ENCODE measurements at places on chromosomes 5 and 9.

DNA sequence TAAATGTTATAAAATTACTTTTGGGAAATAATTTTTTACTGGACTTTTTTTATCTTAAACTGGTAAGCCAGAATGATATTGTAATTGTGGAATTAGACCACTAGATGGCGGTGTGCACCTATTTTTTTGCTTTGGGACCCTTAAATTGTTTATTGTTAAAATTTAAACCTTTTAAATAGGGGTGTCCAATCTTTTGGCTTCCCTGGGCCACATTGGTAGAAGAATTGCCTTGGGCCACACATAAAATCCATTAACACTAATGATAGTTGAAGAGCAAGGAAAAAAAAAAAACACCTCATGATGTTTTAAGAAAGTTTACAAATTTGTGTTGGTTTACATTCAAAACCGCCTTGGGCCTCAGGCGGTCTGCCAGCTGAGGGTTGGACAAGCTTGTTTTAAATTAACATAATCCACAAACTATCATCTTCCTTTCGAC is 28.4 kb upstream of the GADD45G start:
- DNase-seq, result no peak

- no peak for DNase-seq
Observed at GRCh38 chr9:79685577-79685976, 113.8 kb downstream of the TLE4 start.

DNA sequence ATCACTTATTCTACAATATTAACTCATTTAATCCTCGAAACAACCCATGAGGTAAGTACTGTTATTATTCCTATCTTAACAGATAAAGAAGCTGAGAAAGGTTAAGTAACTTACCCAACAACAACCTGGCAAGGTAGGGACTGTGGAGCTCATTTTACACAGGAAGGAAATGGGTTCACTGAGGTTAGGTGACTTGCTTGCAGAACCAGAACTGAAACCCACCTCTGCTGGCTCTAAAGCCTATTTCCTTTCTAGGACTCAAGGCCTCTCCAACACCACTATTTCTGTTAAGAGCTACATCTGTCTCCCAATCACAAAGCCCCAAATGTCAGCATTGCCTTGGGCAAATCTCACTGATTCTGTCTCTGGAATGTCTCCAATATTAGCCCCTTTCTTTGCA is 38.9 kb upstream of the IFNK start:
- no peak for DNase-seq

DNA sequence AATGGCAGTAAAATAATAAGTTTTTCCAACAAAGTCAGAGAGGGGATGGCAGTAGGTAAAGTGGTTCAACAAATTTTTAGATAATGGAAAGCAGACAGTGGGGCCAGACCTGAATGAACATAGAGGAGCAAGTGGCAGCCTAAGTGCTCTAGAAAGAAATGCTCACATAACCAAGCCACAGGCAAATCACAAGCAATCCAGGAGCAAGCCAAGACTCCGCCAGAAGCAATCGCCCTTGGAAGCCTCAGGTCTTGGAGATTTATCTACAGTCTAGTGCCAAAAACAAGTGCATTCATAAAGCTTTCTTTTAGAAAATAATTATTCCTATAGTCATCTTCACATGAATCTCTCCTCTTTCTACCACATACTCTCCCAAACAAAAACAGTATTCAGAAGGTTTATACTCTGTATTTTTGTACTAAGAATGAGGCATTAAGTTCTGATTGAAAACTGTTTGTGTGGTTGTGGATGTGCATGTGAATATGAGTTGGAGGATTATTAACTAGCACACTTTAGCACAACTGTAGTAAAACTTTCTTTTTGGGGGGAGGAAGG is 375.5 kb downstream of the CDH9 start:
- no peak for DNase-seq

GRCh38 chr9:75896193-75896592 is 5.7 kb downstream of the PCSK5 start:
- no peak for DNase-seq

- DNase-seq, result no peak
Observed at GRCh38 chr5:98401656-98402055, 371.8 kb upstream of the RGMB start.

DNA sequence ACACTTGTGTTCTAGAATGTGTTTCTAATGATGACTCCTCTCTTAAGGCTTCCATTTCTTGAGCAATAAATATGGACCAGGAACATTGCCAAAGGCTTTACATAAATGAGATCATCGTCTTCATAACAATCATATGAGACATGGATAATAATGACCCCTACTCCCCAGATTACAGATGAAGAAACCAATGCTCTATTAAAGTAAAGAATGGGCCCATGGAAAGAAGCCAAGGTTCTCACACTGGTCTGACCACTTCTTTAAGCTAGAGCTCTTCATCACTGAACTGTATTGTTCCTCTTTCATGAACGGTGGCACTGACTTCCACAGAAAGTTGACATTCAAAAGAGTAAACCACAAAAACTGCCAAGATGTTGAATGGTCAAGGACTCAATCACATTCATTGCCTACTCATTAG is 65.3 kb downstream of the MARCHF3 start:
- DNase-seq, result no peak

DNA sequence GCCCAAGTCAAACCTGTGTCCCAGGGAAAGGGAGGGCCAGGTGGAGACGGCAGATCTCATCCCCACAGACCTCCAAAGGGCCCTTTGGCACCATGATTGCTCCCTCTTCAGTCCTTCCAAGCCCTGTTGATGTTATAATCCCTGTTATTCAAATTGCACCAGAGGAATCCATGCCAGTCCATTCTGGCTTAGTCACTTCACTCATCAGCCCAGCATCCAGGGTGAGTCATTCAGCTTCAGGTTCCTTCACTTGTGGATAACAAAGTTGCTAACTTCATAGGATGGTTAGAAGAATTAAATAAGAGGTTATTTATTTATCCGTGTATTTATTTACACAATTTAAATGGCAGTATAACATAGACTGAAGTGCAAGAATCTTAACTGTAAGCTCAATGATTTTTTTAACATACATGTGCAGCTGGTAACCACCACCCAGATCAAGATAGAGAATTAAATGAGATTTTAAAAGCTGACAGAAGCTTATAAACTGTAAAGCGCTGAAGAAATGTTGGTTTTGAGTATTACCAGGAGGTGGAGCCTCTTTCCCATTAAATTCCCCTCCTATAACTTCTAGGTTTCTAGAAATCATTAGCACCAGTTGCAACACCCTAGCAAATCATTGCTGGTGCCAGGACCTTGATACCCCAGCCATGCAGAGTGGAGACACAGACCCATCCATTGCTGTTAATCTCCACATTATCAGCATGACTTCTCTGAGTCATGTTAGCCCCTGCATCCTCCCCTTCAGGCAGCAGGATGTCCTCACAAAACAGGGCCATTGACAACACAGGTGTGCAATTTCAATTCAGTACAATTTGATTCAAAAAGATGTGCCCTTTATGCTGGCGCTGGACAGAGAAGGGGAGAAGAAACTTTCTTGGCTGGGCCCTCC is 77.4 kb downstream of the SEC61B start:
- DNase-seq, result no peak

DNA sequence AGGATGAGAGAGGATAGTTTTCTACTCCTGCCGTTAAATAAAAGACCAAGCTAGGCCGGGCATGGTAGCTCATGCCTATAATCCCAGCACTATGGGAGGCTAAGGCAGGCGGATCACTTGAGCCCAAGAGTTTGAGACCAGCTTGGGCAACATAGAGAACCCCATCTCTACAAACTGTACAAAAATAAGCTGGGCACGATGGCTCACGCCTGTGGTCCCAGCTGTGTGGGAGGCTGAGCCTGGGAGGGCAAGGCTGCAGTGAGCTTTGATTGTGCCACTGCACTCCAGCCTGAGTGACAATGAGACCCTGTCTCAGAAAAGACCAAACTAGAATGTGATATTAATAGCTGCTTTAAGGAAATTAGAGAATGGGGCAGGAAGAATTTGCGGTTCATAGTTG is 158.4 kb downstream of the NIPBL start:
- DNase-seq, result no peak

GRCh38 chr5:122195802-122196394 is 66.6 kb downstream of the ZNF474 start:
- no peak for DNase-seq

DNA sequence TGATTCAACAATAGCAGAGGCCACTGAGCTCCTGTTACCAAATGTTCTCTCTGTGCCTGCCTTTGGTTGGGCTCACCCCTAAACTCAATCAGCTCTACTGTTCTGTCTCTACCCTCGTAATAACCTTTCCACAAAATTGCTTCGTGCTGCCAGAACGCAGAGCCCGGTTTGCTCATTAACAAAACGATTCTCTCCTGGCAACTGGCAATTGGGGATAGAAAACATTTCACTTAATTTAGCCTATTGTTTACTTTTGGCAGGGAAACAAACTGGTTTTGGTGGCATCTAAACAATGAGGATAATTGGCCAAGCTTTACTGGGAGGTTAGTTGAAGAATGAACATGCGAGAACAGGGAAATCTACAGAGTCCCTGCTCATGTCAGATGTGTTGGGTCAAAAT is 56.6 kb downstream of the SLC28A3 start:
- DNase-seq, result no peak

GRCh38 chr5:135829681-135830383 is 4.6 kb upstream of the SLC25A48 start:
- peak; percentile 61 for DNase-seq

DNA sequence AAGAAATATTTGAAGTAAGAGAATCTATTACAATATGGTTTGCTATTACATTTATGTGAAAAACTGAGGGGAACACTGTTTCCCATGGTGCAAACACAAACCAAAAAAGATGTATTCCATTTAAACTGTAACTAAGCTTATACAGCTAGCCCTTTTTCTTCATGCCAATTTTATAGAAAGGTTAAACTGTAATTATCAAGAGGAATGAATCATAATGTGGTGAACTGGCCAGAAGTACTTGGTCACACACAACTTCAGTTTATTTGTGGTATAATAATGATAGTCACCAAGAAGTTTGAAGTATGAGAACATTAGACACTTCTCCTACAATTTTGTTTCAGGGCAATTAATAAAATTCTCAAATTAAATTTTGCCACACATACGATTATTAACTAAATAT is 177.9 kb downstream of the XRCC4 start:
- DNase-seq, result no peak

DNA sequence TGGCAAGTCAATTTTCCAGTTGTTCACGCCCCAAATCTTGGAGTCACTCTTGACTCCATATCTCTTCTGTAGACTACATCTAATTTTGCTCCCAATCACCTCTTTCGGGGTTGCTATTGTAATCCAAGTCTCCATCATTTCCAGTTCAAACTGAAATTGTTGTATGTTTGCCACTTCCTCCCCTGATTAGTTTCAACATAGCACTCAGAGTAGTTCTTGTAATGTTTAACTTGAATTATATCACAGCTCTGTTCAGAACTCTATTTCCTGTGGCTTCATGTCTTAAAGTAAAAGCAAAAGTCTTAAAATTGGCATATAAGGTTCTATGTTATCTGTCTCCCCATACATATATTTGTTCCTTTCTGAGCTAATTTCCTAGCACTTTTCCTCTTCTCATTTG is 348.5 kb upstream of the RIOK2 start:
- DNase-seq, result no peak

- no peak for DNase-seq
Observed at GRCh38 chr9:123187131-123187530, 81.3 kb downstream of the STRBP start.

- no peak for DNase-seq
Observed at GRCh38 chr9:121999556-121999955, 93.6 kb downstream of the TTLL11 start.

DNA sequence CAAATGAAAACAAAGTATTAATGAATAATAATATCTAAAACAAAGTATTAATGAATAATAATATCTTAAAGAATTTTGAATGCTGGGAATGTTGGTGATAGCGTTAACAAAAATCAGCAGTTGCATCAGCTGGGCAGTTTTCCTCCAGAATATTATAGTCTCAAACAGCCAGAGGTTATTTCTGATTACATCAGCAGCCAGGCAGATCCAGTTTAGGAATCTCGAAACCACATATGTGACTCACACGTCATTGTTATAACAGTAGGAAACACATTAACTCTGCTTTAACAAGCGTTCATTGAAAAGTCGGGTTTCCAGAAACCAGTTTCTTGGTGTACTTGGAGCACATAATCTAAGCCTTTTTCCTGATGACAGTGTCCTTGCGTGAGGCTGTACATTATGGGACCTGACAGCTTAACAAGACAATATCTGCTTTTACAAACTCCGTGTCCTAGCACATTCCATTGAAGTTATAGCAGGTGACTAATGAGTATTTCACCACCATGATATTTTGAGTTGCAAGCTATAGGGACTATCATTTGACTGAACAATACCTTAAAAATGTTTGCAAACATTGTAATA is 559.5 kb upstream of the KLF4 start:
- DNase-seq, result no peak

GRCh38 chr5:125181159-125181558 is 434.7 kb upstream of the ZNF608 start:
- no peak for DNase-seq

GRCh38 chr9:79812507-79813257 is 240.9 kb downstream of the TLE4 start:
- DNase-seq, result no peak

DNA sequence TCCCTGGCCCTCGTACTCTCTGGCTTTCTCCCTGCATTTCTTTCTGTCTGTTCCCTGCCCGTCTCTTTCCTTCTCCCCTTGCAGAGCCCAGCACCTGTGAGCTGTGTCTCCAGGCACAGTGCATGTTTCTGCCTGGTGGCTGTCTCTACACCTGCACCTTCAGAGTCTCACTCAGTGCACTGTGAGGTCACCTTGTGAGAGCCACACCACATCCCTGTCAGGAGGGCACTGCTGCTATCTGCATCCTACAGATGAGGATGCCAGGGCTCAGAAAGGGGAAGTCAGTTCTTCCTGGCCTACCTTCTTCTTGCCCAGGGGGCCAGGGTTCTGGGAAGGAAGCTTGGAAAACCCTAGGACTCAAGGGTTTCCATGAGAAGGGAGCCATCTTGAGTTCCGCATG is 69.7 kb upstream of the NEURL1B start:
- no peak for DNase-seq

DNA sequence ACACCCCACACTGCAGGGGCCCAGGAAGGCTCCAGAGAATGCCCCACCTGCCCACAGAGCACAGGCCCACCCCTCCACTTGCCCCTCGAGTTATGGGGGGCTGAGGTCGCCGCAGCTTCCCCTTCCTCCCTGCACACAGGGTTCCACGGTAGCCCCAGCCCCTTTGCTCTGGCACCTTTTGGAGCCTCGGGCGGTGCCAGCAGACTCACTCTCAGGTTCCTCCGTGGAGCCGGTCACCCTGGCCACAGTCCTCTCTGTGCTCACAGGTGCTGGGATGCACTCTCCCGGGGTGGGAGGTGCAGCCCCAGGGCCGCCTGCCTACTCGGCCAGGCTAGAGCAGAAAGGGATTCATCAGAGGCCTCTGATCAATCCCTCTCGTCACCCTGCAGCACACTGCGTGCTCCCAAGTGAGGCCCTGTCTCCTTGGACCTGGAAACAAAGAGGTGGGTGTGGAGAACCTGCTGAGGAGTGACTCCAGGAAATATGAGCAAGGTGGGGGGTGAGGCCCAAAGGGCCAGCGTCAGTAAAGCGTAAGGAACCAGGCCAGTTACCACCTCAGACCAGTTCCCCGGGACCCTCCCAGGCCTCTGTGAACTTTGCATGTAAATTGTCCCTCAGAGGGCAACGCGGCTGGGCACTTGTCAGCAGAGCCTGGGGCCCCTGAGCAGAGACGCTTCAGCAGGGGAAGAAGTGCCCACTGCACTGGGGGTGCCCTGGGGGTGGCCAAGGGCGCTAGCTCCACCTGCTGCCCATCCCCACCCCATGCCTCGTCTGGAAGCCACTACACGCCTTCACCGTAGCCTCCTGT is 167.8 kb downstream of the OLFM1 start:
- DNase-seq, result no peak

All from coronary artery (tissue), 2 donors.